ENCODE measurements at places on chromosomes 12 and 14. TPM values are rescaled to one million over a fixed set of nuclear protein-coding genes. Genes with fewer than 3 reads are reported as not detected.
A peak's percentile ranks its signal among the peaks of the same experiment; 100 is the strongest.

DNA sequence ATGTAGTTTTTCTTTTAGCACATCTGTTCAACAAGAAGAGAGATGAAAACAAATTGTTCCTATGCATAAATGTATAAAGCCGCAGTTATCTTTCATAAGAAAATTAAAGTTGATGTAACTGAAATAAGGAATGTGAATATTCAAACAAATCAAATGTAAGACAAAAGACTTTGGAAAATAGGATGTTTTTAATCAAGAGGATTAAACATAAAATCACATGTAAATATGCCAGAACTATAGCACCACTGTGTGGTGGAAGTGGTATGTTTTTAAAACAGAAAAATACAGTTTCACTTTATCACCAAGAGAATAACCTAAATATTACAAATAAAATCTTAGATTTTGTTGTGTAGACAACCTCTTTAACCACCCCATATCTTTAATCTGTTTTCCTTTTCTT is 40.4 kb downstream of the CAPS2 start:
- no peak for DNase-seq

DNA sequence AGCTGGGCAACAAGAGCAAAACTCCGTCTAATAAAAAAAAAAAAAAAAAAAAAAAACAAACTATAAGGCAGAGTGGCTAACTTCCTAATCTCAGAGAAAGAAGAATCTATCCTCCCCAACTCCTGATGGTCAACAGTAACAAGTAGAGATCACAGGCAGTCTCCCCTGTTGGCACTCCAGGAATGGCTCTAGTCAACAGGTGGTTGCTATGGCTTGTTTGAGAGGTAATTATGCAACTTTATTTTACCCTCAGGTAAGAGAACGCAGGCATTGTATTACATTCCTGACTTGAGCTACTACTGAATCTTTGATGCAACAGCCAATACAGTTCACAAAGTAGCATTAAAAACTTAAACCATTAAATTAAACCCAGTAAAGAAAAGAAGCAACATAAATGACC is 180.3 kb downstream of the DICER1 start:
- DNase-seq: no peak

The ENDOU gene
- total RNA-seq: not detected

DNA sequence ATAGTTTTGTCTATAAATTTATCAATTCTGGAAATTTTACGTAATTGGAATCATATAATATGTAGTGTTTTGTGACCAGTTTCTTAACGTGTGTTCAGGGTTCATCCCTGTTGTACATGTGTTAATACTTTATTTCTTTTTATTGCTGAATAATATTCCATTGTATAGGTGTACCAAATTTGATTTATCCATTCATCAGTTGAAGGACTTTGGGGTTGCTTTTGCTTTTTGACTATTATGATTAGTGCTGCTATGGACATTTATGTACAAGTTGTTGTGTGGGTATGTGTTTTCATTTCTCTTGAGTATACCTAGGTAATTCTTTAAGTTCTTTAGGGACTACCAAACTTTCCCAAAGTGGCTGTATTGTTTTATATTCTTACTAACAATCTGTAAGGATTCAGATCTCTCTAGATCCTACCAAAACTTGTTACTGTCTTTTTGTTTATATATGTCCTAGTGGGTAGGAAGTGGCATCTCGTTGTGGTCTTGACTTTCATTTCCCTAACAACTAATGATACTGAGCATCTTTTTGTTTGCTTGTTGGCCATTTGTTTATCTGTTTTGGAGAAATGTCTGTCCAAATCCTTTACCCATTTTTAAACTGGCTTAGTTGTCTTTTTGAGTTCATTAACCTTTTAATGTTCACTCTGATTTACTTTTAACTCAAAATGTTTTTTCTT is 14.9 kb downstream of the VRK1 start:
- DNase-seq: no peak

The GPR162 gene
- total RNA-seq: 1.3 TPM

- DNase-seq: peak; percentile 2
These were observed 1.5 kb upstream of the NTS start for GRCh38 chr12:85872497-85873091.

The PRH2 gene
- not detected for total RNA-seq

The SLC39A2 gene
- total RNA-seq: not detected

The HCAR3 gene
- 24.6 TPM for total RNA-seq

GRCh38 chr12:113403435-113404415 is at the start of gene SDS:
Gene SDS, minus strand, starts transcription at chr12:113403887. Its CDS starts 4,179 bp downstream, at chr12:113399708.
- DNase-seq: no peak

DNA sequence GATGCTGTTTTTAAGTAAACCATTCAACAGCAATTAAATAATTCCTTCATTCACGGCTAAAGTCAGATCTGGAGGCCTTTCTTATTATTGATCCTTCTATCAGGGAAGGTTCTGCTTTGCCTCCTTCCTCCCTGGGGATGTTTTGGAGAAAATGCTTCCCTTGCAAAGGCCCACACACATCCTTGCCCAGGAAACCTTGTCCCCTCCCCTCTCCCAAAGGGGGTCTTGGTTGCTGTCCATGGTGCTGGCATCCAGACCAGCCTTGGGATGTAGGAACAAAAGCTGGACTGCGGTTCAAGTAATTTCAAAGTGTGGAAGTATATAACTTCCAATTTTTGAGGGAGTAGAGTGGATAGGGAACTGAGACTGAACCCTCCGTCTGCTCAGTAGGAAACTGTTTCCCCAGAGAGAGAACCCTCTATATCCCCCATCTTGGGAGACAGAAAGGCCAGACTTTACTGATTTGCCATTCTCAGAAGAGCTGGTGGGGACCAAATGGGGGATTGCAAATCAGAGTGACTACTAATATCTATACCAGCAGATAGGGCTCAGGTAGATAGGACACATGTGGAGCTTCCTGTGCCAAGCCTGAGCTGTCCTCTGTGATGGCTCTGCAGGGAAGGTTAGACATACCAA is 5.6 kb downstream of the MARCHF9 start:
- DNase-seq: no peak

GRCh38 chr14:100649173-100649519 is 61.9 kb upstream of the BEGAIN start:
- no peak for DNase-seq

The KRT80 gene
- total RNA-seq: not detected

GRCh38 chr12:124094188-124094587 is 121.2 kb downstream of the ZNF664 start:
- no peak for DNase-seq

The CLEC2A gene
- total RNA-seq: not detected

The TAC3 gene
- total RNA-seq: not detected

The PIP4P1 gene
- total RNA-seq: 72.5 TPM

The ZBTB39 gene
- total RNA-seq: 12.9 TPM

The KLRF1 gene
- total RNA-seq: 0.31 TPM

DNA sequence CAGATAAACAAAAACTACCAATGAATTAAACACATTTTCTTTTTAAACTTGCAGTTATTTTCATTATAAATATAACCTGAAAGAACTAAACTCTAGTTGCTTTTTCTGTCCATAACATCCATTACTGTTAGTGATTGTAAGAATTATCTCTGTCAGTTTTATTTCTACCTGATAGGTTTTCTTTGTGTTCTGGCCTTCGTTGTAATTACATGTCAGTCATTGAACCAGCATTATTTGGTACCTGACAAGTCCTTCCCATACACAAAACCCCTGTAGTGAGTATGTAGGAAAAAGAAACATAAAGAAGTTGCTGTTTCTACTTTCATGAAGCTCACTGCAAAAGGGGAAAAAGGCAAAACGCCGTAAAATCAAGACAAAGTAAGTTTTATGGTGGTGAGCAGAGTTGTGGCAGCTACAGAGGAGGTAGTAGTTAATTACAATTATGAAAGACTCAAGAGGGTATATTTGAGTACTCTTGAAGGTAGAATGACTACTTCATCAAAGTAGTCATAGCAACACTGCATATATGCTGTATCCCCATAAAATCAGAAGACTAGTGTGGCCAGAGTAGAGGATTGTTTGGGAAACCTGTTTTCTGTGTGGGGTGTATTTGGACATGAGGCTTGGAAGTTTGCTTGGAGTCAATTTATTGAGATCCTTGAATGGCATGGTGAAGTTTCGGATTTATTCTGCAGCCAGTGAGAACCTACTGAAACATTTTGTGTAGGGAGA is 102.8 kb downstream of the SLC5A8 start:
- DNase-seq: no peak

DNA sequence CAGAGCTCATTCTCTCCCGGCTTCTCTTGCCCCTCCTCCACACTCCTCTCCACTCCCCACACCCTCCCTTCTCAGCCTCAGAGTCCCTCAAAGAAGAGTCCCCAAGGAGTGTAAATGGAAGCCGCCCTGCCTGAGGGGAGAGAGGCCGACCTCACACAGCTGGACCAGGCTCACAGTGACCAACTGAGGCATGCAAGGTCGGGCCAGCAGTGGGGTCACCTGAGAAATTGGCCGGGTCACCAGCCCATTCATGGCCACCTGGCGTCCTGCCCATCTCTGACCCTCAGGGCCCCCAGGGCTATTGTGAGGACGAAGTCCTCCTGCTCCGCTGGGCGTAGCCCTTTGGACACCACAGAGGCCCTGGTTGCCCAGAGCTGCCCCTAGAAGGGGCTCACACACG is 49.5 kb upstream of the NUAK1 start:
- no peak for DNase-seq

The GLT1D1 gene
- total RNA-seq: not detected

- DNase-seq: peak; percentile 70
These were observed 491.8 kb downstream of the PCNX1 start for GRCh38 chr14:71399057-71399487.

DNA sequence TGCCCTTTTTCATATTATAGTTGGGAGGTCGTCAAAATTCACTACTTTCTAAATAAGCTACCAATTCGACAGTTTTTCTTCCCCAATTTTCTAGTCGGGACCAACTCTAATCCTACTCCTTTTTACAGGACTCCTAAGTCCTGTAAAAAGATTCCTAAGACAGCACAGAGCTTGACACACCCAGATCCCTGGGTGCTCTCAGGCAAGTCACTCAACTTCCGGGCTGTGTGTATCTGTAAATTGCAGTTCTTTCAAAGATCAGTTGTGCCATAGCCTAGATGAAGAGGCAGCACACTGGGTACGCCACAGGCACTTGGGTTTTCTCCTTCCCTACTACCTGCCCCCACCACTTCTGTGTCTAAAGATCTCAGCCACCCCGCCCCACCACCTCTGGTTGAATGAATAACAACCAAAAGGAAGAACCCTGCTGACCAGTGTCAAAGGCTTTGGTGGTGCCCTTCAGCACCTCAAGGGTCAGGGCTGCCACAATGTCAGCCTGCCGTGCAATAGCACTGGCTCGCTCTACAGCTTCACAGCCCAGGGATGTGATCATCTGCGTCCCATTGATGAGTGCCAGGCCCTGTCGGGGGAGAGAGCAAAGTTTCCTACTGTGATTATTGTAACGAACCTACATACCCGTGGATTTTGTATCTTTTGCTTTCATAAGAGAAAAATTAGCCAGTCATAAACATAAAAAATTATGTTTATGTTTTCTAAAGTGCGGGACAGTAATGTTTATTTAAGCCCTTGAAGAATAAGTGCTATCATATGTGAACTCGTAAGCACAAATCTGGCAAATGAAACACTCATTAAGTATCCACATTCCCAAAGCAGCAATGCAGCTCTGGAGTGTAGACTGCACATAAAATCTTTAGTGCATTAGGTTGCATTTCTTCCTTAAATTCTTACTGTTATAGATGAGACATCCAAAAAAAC is 9.2 kb downstream of the HAL start:
- no peak for DNase-seq

- no peak for DNase-seq
These were observed 12.5 kb downstream of the HNRNPC start for GRCh38 chr14:21256539-21257393.

DNA sequence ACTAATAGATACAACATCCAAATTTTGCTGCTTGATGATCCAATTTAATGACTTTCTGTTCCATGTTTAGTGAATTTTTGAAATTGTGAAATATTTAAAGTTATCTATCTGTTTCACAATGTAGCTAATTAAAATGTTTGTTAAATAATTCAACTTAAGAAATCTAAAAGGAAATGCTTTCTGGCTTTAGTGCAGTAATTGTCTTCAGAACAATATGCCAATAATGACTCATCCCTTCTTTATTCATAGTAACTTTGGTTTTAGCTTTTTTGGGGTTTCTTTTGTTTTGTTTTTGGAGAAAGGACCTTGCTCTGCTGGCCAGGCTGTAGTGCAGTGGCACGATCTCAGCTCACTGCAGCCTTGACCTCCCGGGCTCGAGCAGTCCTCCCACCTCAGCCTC is 479.2 kb upstream of the RGS6 start:
- DNase-seq: no peak

The DEPDC4 gene
- total RNA-seq: 1.2 TPM

GRCh38 chr14:28305938-28306337 is 460.6 kb upstream of the FOXG1 start:
- DNase-seq: no peak

GRCh38 chr12:109087250-109087649 is 6.0 kb downstream of the ALKBH2 start:
- DNase-seq: no peak

DNA sequence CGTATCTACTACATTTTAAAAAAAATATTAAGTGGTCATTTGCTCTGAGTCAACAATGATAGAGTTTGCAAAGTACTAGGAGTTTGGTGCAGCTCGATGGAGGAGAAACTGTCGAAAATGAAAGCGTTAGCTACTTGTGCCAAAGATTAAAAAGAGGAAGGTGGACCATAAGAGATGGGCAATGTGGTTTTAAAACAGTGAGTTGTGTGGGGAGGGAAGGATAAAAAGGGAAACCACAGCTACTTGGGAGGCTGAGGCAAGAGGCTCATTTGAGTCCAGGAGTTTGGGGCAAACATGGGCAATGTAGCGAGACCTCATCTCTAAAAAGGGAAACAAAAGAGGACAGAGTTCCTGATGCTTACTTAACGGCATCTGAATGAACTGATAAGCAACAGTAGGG is 18.2 kb upstream of the STRAP start:
- DNase-seq: no peak

The JKAMP gene
- 33.7 TPM for total RNA-seq

The ST8SIA1 gene
- 1.5 TPM for total RNA-seq

The SYCP3 gene
- total RNA-seq: 0.35 TPM

DNA sequence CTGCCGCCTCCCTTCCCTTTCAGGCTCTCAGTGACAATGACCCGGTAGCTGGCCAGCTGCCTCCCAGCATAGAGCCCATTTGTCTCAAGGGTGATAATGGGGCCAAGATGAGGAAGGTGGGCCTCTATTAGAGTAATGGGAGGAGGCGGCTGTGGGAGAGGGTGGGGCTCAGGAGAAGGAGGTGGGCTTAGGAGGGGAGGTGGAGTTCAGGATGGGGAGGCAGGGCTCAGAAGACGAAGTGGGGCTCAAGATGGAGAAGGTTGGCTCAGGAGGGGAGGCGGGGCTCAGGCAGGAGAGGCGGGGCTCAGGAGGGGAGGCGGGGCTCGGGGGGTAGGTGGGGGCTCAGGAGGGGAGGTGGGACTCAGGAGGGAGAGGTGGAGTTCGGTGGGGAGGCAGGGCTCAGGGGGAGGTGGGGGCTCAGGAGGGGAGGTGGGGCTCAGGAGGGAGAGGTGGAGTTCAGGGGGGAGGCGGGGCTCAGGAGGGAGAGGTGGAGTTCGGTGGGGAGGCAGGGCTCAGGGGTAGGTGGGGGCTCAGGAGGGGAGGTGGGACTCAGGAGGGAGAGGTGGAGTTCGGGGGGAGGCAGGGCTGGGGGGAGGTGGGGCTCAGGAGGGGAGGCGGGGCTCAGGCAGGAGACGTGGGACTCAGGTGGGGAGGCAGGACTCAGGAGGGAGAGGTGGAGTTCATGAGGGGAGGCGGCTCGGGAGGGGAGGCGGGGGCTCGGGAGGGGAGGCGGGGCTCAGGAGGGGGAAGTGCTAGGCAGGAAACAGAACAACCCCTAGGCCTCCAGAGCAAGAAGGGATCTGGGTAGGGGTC is 36.8 kb downstream of the IQSEC3 start:
- DNase-seq: no peak

The RPS6KL1 gene
- 5.7 TPM for total RNA-seq

Measured in naive thymus-derived CD4-positive, alpha-beta T cell (primary cell).